ENCODE measurements at places on chromosomes 12 and 14.
A peak's percentile ranks its signal among the peaks of the same experiment; 100 is the strongest.

GRCh38 chr14:80621701-80622100 lies 319.8 kb downstream of the CEP128 start:
- DNase-seq: no peak

DNA sequence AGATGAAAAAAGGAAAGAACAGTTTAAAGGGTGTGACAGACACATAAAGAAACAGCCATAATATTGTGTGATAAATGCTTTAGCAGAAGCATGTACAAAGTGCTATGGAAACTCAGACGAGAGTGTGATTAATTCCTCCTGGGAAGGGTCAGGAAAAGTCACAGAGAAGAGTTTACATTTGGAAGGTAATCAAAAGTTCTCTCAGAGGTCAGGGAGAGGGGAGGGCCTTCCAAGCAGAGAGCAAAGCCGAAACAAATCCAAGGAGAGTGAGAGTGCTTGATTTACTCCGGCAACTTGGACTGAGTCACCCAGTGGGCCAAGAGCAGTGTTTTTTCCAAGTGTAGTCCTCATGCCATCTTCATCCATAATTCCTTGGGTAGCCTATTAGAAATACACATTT lies 108.3 kb downstream of the IGF1 start:
- no peak for DNase-seq

GRCh38 chr12:70227911-70228310 lies 15.3 kb upstream of the CNOT2 start:
- no peak for DNase-seq

GRCh38 chr14:40842816-40843215 lies 763.9 kb upstream of the LRFN5 start:
- no peak for DNase-seq

GRCh38 chr12:30440826-30441602 lies 254.7 kb downstream of the IPO8 start:
- no peak for DNase-seq

- DNase-seq: no peak
Measured at GRCh38 chr12:1666215-1666614, 24.7 kb upstream of the ADIPOR2 start.

GRCh38 chr14:61651355-61651754 lies 44.0 kb upstream of the HIF1A start:
- no peak for DNase-seq

DNA sequence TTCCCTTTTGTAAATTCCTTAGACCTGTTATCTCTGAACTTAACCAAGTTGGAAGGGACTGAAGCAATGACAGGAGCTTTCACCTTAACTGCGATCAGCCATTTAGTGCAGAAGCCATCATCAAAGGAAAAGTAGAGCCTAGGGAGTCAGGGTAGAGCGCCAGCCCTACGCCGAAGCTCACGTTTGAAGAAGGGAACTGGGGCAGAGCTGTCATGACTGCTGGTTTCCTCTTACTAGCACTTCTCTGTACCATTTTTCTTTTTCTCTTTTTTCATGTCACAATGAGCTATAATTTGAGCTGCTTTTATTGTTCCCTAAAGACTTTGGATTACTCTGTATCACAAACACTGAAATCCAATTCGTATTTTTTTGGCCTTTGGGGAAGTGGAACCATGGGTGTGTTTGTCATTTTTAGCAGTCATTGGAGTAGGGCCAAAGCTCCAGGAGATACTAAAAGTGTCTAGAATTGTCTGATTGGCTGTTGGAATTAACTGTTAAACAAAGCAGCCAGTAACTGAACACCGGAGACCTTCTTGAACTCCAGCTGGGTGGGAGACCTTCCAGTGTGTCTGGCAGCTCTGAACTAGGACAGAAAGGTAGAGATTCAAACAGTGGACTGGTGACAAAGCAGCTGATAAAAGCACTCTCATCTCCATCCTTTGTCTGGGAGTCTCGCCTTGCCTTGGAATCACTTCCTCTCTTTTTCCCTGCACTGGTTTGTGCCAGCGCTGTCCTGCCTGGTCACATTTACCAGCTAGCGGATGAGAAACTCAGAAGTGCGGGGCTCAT lies 9.1 kb downstream of the MTRFR start:
- DNase-seq: no peak

DNA sequence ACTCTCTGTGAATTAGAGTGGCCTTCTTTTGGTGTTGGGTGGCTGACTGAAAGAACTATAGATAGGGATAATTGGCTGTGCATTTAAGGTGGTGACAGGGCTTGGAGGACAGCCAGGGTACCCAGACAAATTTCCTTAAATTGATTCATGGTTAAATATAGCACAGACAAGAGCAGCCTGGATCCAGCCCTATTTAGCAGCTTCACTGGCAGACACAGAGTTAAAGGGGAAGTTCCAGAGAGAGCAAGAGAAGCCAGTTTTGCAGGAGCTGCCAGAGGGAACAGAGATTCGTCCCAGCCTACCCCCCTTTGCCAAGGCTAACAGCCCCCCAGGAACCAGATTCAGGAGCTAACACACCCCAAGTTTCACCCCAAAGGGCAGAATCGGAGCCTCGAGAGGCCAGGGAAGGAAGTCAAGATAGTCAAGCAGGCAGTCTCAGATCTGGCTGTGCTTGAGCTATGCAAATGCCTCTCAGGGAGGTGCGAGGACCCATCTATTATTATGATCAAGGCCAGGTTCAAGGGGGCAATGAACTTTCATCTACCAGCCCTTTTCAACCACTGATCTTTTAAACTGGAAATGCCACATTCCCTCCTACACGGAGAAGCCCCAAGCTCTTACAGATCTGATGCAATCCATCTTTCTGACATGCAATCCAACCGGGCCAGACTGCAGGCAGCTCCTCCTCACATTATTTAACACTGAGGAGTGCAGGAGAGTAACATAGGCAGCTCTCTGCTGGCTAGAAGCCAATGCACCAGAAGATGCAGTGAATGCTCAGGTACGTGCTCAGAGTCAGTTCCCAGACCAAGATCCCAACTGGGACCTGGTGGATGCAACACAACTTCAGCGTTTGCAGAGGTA lies 58.2 kb downstream of the DHRS2 start:
- peak; percentile 4 for DNase-seq
